CD8-positive, alpha-beta memory T cell (primary cell): ENCODE measurements at places on chromosomes 11 and 22. TPM values are rescaled to one million over a fixed set of nuclear protein-coding genes. Genes with fewer than 3 reads are reported as not detected.
A peak's percentile ranks its signal among the peaks of the same experiment; 100 is the strongest.

- no peaks in the 10 kb centered on the region for H3K27me3 ChIP-seq
- H3K27ac ChIP-seq: no peak overlapping the region
- H3K36me3 ChIP-seq: no peaks in the 10 kb centered on the region
- H3K4me1 ChIP-seq: no peaks in the 10 kb centered on the region
- H3K4me3 ChIP-seq: no peak overlapping the region
- no peak for DNase-seq
Observed at GRCh38 chr22:16819249-16819648, 6.0 kb downstream of the XKR3 start.

DNA sequence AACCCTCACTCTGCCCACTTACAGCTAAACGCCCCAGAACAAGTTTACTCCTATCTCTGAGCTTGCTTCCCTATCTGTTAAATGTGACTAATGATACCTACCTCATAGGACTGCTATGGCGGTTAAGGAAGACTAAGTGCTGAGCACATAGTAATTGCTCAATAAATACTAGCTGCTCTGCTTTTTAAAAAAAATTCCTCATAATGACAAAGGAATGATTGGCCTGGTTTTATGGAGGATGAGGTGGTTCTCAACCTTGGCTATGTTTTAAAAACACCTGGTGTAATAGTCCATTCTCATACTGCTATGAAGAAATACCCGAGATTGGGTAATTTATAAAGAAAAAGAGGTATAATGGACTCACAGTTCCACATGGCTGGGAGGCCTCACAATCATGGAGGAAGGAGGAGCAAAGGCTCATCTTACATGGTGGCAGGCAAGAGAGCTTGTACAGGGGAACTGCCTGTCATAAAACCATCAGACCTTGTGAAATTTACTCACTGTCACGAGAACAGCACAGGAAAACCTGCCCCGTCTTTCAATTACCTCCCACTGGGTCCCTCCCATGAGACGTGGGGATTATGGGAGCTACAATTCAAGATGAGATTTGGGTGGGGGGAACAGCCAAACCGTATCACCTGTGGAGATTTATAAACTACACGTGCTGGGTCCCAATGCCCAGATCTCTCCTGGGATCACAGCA is 127.2 kb upstream of the SYT13 start:
- no peak for DNase-seq
- no peaks in the 10 kb centered on the region for H3K27me3 ChIP-seq
- H3K27ac ChIP-seq: no peak overlapping the region
- H3K36me3 ChIP-seq: no peaks in the 10 kb centered on the region
- no peak overlapping the region for H3K4me3 ChIP-seq

DNA sequence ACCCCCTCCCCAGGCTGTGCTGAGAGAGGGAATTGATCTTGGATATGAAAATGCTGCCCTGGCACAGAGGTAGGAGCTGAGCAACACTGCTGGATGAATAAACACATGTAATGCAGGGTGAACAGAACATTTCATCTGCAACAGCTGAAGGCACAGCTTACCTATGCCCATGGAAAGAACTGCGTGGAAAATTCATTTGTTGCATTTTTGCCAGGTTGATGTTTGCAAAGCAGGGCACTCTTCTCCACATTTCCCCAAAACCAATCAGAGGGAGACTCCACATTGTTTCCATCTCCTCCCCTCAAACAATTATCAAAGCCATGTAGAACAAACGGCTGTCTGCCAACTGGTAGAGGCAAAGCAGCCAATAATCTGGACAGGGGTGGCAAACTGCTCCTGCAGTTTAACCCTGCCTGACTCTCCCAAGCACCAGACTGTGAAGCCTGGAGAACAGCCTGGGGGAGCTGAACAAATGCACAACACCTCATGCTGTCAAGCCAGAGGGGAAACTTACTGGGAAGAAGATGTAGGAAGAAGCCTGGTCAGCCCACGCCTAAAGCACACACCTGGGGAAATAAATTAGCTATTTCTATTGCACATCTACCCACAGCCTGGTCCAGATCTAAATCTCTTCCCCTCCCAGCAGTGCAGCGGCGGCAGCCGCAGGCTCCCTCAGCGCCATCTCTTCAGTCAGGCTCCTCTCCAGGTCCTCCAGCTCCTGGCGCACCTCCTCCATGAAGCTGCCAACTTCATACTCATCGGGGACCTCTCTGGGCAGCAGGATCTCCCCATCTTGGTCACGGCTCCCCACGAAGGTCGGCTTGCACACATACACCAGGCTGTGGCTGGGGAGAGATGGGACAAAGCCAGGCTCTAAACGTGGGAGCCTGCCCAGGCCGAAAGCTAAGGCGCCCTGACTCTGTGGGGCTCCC is 44.3 kb downstream of the DKK3 start:
- no peak for DNase-seq
- peaks cover 24% of the 10 kb centered on the region for H3K4me1 ChIP-seq
- H3K27ac ChIP-seq: no peak overlapping the region
- H3K36me3 ChIP-seq: no peaks in the 10 kb centered on the region
- H3K27me3 ChIP-seq: peaks cover 3% of the 10 kb centered on the region
- no peak overlapping the region for H3K4me3 ChIP-seq

The CADM1 gene
- 1.1 TPM for total RNA-seq

GRCh38 chr11:102546427-102546826 is 15.9 kb upstream of the MMP7 start:
- no peak overlapping the region for H3K27ac ChIP-seq
- H3K4me1 ChIP-seq: no peaks in the 10 kb centered on the region
- no peaks in the 10 kb centered on the region for H3K36me3 ChIP-seq
- no peak overlapping the region for H3K4me3 ChIP-seq
- no peak for DNase-seq

- DNase-seq: no peak
- H3K4me3 ChIP-seq: no peak overlapping the region
- no peaks in the 10 kb centered on the region for H3K36me3 ChIP-seq
- H3K27me3 ChIP-seq: no peaks in the 10 kb centered on the region
Observed at GRCh38 chr11:70587075-70587389, 188.7 kb downstream of the CTTN start.

The JHY gene
- 4.9 TPM for total RNA-seq

GRCh38 chr11:93524858-93525257 is 18.3 kb downstream of the SMCO4 start:
- no peaks in the 10 kb centered on the region for H3K27me3 ChIP-seq
- no peak overlapping the region for H3K4me3 ChIP-seq
- no peaks in the 10 kb centered on the region for H3K36me3 ChIP-seq
- no peaks in the 10 kb centered on the region for H3K4me1 ChIP-seq

- H3K27me3 ChIP-seq: no peaks in the 10 kb centered on the region
- DNase-seq: no peak
- peak overlapping the region; percentile 86 for H3K4me3 ChIP-seq
- H3K27ac ChIP-seq: peak overlapping the region; percentile 40
- H3K36me3 ChIP-seq: peaks cover 34% of the 10 kb centered on the region
Observed at GRCh38 chr22:37146051-37146385, 3.7 kb downstream of the IL2RB start.

DNA sequence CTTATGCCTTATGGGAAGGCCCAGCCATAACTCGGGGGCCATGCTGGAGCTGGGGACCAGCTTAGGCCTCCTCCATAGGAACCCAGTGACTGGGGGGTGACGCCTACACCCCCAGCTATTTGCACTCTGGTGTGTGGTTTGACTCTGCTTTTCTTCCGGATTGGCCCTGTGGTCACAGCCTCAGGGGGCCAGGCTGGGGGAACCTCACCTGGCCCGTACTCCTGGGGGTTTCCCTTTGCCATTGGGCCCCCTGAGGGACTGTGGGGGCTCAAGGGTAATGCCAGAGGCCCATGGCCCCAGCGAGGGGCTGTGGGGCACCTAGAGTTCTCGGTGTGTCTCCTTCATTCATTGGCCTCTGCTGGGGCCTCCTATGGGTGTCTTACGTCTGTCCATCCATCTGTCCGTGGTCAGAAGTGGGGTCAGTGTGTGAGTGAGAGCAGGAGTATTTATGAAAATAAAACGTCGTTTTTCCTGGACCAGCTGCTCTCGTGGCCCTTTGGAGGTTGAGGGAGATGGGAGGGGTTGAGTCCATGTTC is 6.3 kb upstream of the SH3BP1 start:
- H3K36me3 ChIP-seq: no peaks in the 10 kb centered on the region
- H3K4me1 ChIP-seq: peaks cover 77% of the 10 kb centered on the region
- peak; percentile 51 for DNase-seq
- H3K4me3 ChIP-seq: peak overlapping the region; percentile 49
- no peaks in the 10 kb centered on the region for H3K27me3 ChIP-seq
- H3K27ac ChIP-seq: peak overlapping the region; percentile 59

DNA sequence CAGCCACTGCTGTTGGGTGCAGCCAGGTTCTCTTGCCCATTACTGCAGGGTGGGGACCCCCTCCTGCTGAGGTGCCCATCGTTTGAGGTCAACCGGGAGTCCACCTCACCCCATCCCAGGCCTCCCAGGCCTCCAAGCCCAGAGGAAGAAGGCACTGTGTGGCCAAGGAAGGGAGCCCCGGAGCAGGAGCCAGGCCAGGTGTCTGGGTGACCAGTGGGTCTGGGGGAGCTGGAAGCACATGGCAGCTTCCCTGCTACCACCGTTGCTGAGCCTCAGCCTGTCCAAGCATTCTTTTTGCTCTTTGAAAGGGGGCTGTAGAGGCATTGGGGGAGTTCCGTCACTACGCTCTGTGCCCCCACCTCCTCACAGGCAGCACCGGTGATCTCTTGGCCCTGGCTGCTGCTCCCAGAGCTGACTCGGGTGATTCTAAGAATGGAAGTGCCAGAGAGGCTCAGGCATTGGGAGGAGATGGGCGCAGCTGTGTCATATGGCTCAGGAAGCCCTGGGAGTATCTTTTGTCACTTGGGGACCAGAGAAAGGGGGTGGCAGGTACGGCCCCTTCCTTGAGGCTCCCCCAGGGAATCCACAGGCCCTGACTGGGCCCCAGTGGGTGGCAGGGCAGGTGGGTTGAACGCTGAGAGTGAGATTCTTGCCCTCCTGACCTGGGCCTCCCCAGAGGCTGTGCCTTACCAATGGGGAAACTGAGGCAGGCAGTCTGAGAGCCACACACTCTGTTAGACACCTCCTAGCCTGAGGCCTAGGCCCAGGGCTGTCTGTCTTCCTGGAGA is 1.9 kb downstream of the SEPTIN5 start:
- peaks cover 17% of the 10 kb centered on the region for H3K27me3 ChIP-seq
- peaks cover 20% of the 10 kb centered on the region for H3K4me1 ChIP-seq
- no peak overlapping the region for H3K27ac ChIP-seq
- peaks cover 7% of the 10 kb centered on the region for H3K36me3 ChIP-seq
- no peak for DNase-seq
- no peak overlapping the region for H3K4me3 ChIP-seq

DNA sequence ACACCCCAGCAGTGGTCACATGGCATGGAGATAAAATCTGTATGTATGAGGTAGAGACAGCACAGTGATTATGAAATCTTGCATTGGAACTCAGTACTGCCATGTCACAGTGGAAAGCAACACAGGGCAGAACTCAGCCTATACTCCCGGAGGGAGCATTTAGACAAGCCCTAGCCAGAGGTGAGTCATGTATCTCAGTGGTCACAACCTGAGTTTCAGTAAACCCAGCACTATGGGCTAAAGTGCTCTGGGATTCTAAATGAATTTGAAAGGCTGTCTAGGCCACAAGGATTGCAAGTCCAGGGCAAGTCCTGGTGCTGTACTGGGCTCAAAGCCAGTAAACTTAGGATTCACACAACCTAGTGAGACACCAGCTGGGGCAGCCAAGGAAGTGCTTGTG is 1717.1 kb upstream of the RAG2 start:
- H3K36me3 ChIP-seq: no peaks in the 10 kb centered on the region
- H3K27ac ChIP-seq: no peak overlapping the region
- no peak for DNase-seq

The KIRREL3 gene
- not detected for total RNA-seq

The PGM2L1 gene
- total RNA-seq: 9.8 TPM

- no peak overlapping the region for H3K4me3 ChIP-seq
- DNase-seq: no peak
- H3K27me3 ChIP-seq: peaks cover 8% of the 10 kb centered on the region
Observed at GRCh38 chr22:42714768-42715390, 5.8 kb downstream of the A4GALT start.

The MMP8 gene
- not detected for total RNA-seq

- DNase-seq: no peak
- H3K4me3 ChIP-seq: no peak overlapping the region
- H3K4me1 ChIP-seq: no peaks in the 10 kb centered on the region
- peaks cover 25% of the 10 kb centered on the region for H3K36me3 ChIP-seq
- no peak overlapping the region for H3K27ac ChIP-seq
Observed at GRCh38 chr22:40960145-40960544, 9.0 kb downstream of the RBX1 start.

The ZP1 gene
- total RNA-seq: not detected

DNA sequence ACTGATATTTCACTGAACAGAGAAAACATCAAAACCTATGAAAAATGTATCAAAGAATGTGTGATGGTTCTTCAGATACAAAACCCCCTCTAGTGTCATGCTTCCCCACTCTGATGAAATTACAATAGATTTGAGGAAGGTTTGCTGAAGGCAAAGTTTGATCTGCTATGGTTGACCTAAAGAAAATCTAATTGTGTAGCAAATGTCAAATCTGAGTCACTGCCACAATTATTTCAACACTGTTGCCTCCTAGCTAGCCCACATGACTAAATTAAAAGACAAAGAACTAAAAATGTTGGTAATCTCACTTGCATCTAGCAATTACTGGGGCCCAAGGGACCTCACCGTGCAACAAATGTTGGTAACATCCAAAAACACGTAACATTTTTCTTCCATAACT is 728.0 kb downstream of the DLG2 start:
- H3K27me3 ChIP-seq: no peaks in the 10 kb centered on the region
- H3K4me3 ChIP-seq: no peak overlapping the region
- H3K36me3 ChIP-seq: no peaks in the 10 kb centered on the region
- H3K4me1 ChIP-seq: no peaks in the 10 kb centered on the region

- H3K36me3 ChIP-seq: no peaks in the 10 kb centered on the region
- H3K27me3 ChIP-seq: no peaks in the 10 kb centered on the region
- no peak for DNase-seq
- H3K4me3 ChIP-seq: no peak overlapping the region
Observed at GRCh38 chr11:117457835-117458234, 130.2 kb downstream of the CEP164 start.

DNA sequence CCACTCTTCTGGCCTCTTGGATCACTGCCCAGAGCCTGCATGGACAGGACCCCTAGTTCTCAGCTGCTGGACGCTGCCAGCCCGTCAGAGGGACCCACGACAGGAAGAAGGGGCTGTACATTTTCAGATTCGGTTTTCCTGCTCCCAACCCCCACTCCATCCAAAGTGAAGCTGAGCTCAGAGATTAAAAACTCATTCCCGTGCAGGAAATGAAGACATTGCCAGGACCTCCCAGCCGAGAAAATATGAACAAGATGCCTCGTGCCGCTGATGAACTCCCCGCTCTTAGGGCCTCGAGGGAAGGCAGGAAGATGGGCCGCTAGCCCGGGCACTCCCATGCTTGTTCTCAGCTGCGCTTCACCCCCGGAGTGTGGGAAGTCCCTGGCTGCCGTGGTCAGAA is 36.1 kb downstream of the RPUSD4 start:
- no peaks in the 10 kb centered on the region for H3K27me3 ChIP-seq
- H3K4me3 ChIP-seq: no peak overlapping the region
- H3K36me3 ChIP-seq: no peaks in the 10 kb centered on the region
- H3K27ac ChIP-seq: no peak overlapping the region
- no peak for DNase-seq
